Cardiac fibroblast (primary cell): ENCODE measurements at places on chromosomes 13 and 19.

- DNase-seq, result peak; percentile 41
Measured at GRCh38 chr13:34412817-34413375, 529.2 kb upstream of the NBEA start.

GRCh38 chr13:24906268-24906667 is 142.3 kb downstream of the RNF17 start:
- DNase-seq, result no peak

- DNase-seq, result peak; percentile 71
Measured at GRCh38 chr13:51451467-51452360, 1.1 kb downstream of the INTS6 start.

GRCh38 chr19:43644181-43644580 is 4.5 kb upstream of the CADM4 start:
- no peak for DNase-seq

GRCh38 chr13:44903574-44903985 is 85.7 kb downstream of the NUFIP1 start:
- peak; percentile 98 for DNase-seq

GRCh38 chr13:51625555-51626345 is 41.5 kb downstream of the WDFY2 start:
- DNase-seq, result no peak

DNA sequence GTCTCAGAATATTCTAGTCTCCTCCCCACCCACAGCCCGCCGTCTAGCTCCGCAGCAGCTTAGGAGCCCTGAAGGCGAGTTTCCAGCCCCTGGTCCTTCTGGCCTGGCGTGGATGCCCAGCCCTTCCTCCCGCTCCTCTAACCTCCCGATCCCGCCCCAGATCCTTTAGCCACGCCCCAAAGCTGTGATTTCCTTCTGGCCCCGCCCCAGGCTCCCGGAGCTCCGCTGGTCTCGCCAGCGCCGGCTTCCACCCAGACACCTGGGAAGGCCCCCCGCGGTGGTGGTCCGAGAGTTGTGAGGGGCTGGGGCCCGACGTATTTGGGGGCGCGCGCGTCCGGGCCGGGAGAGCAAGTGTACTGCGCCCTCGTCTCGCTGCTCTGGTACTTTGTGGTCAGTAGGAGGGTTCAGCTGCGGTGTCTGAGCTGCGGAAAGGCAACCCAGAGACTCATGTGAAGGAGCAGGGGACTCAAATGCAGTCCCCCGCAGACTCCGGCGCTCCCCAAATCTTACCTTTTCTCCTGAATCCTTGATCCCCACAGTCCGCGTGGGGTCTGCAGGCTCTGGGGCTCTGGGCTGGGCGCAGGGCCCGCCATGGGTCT is at the start of gene CGB7:
Gene CGB7, minus strand, starts transcription at position 114 of the 599 bp plus-strand sequence. CDS start 2,374 bp downstream, outside the sequence.
- peak; percentile 61 for DNase-seq

GRCh38 chr13:110438776-110439175 is 122.7 kb downstream of the RAB20 start:
- no peak for DNase-seq

GRCh38 chr13:75360170-75360569 is 121.8 kb downstream of the TBC1D4 start:
- DNase-seq, result no peak

- no peak for DNase-seq
Measured at GRCh38 chr13:29073755-29074154, 253.6 kb downstream of the MTUS2 start.

GRCh38 chr19:55353803-55354697 is 469 bp downstream of the COX6B2 start:
- DNase-seq, result peak; percentile 28

- DNase-seq, result no peak
Measured at GRCh38 chr19:7254590-7254989, 39.6 kb downstream of the INSR start.

- no peak for DNase-seq
Measured at GRCh38 chr19:41376998-41377365, 649 bp downstream of the TMEM91 start.

DNA sequence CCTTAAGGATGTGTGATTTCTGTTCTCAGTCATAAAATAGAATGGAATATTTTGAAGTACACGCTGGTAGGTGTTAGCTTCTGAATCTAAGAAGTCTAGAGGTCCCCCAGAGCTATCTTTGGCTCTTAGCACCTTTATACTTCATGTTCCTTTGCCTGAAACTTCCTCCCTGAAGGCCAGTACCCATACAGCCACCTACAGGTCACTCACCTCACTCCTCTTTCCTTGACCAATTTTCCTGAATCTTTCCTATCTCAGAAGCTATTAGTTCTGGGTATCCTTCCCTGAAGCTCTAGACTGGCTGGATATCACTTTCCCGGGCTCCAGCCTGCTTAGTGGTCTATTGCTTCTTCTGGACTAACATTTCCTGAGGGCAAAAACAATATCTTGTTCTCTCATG is 93.4 kb upstream of the EDNRB start:
- DNase-seq, result no peak

DNA sequence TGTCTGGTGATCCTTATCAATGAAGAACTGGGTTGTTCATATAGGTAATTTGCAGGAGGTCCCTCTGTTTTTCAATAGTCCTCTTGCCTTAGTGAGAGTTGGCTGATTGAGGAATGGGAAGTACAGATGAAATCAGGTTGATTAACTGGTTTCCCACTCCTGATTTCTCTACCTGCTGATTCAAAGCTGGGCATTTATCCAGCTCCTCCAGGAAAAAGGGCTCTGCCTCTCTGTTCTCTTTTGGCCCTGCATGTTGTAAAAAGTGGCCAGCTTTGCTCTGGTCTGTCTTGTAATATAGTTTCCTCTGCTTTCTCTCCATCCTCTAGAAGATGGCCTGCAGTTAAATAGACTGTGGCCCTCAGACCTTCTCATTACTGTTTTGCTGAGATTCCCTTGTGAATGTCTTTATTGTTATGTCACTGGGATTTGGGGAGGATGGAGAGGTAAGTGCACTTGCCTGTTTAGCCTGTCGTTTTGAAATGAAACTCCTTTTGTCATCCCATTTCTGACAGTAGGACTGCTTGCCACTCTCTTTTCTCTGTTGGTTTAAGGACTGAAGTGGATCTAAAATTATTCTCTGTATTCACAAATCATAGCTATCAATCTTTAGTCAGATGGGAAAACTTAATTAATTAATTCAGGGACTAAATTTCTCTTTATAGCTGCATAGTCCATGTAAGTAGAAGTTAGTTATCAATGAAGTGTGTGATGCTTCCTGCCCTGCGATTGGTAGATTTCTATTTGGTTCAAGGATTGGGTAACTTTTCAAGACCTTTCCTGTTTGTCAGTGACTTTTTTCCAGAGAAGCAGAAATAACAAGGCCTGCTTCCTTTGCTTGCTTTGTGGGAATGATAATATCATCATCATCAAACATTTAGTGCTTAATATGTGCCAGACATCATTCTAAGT is 28.5 kb downstream of the GARRE1 start:
- no peak for DNase-seq

DNA sequence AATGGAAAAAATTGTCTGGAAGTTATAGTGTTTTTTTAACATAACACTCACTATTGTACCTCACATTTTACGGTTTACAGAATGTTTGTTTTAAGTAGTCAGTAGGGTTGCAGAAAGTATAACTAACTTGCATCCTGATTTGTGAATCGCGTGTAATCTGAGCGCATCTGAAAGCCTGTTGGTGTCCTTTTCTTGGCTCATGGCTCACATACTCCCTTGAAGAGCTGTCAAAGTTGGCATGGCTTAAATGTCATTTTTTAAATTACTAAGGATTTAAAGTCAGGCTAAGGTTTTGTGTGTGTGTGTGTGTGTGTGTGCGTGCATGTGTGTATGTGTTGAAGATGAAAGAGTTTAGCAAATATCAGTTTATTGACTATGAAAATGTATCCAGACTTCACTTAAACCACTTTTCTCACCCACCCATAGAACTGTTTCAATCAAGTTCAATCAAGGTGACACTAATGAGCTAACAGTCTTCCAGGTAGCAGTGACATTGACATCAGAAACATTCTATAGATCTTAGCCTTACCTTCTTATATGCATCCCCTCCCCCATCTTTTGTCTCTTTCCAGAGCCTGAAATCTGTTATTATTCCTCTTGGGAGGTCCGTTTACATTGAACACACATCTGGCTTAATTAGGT is 480.4 kb upstream of the SGCG start:
- DNase-seq, result no peak

GRCh38 chr19:16590876-16591802 is 18.9 kb upstream of the SLC35E1 start:
- no peak for DNase-seq

DNA sequence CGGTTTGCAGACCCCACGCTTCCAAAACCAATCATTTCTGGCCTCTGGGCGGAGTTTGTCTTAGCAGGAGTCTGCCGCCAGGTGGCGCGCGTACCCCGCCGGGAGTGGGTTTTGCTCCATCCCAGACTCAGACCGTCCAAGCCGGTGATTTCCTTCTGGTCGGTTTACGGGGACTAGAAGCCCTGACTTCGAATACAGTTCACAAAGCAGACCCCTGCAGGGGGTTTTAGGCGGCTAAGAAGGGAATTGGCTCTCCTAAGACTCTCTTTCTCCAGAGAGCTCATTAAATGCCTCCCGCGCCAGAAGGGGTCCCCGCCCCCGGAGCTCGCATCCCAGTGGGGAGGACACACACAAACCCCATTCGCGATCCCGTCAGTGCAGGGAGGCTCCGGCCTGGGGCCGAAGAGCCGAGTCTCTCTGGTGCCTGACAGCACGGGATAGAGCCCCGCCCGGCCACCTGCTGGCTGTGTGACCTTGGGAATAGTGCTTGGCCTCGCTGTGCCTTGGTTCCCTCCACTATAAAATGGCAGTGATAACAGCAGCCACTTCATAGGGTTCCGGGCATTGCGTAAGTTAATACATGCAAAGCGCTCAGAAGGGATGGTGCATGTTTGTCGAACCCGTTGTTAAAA is 8.6 kb upstream of the NUP62 start:
- DNase-seq, result peak; percentile 77

- peak; percentile 73 for DNase-seq
Measured at GRCh38 chr13:45242070-45242469, 41.2 kb upstream of the KCTD4 start.

GRCh38 chr13:40401911-40402776 is 264.3 kb downstream of the FOXO1 start:
- peak; percentile 99 for DNase-seq

GRCh38 chr19:53422551-53422950 is 9.2 kb upstream of the ZNF761 start:
- no peak for DNase-seq

- no peak for DNase-seq
Measured at GRCh38 chr13:109756778-109757177, 29.6 kb downstream of the IRS2 start.

DNA sequence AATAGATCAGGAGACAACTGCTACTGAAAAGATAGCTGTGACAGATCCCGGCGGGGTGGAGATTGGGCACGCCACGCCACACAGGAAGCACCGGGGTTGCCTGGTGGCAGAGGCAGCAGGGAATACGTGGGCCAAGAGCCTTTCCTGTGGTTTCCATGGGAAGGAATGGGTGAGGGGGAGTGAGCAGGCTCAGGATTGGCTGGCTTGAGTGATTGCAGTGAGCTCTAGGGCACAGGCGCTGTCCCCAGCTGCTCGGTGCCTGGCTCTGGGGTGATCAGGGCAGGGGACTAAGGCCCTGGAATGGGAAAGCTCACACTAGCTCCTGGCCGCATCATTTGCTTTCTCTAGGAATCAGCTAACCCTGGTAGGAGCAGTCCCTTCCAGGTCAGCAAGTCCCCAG is 166.1 kb downstream of the USP12 start:
- peak; percentile 35 for DNase-seq

- DNase-seq, result no peak
Measured at GRCh38 chr13:111280226-111280625, 40.2 kb upstream of the TEX29 start.

DNA sequence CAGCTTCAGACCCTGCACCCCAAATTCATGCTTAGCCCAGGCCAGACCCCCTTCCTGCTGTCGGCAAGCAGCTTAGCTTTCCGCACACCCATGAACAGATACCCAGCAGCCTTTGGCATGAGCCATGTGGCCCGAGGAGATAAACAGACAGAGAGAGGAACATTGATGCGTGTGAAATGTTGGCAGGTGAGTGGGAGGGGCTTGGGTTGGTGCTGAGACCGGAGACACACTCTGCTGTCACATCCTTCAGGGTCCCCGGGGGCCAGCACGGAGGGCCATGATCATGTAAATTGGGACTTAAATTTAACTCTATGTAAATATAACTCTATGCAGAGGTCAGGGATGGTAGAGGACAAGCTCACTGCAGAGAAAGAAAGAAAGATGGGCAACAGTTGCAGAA is 1.5 kb downstream of the CD22 start:
- DNase-seq, result no peak

DNA sequence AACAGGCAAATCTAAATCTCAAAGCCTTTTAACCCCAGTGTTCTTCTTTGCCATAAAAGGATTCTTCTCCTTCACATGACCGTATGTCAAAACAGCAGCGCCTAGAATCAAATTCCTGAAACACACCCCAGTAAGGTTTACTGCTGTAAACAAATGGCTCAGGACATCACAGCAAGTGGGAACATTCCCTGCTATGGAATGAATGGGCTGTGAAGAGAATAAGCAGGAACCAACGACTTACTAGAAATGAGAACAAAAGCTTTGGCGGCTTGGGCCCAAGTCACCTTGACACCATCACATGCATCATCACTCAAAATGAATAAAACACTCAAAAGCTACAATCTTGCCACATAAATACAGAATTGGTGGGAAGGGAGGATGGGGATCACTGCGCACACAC is 80.4 kb upstream of the SPATA13 start:
- DNase-seq, result no peak

DNA sequence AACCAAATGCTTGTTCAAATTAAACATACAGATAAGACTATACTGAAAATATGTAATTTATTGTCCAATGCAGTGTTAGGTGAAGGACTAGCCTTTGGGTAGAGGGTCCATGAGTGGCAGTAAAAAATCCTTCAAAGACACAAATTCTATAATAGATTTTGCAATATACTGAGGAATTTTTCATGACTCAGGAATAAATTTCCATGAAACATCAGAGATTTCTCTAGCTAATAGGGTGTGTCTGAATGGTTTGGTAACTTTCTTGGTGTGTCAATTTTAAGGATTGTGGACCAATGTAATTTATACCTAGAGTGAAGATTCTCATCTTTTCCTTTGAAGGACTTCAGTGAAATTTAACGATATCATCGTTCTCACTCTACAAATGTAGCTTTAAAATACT is 546.7 kb downstream of the SLITRK5 start:
- no peak for DNase-seq

DNA sequence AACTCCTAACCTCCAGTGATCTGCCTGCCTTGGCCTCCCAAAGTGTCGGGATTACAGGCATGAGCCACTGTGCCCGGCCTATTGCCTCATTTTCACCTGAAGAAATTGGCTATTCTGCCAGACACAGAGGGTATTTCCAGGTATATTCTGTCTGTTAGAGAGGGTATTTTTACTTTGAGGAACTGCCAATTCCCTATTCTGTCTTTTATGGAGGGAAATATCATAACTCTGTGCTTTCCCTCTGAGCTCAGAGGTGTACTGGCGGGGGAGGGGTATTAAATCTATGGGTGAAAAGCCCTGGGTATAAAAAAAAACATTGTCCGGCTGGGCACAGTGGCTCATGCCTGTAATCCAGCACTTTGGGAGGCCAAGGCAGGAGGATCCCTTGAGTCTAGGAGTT is 24.8 kb downstream of the TSKS start:
- no peak for DNase-seq
